ENCODE measurements at places on chromosomes 6 and 20. TPM values are rescaled to one million over a fixed set of nuclear protein-coding genes. Genes with fewer than 3 reads are reported as not detected.

GRCh38 chr20:35917077-35917476, 37.2 kb downstream of the SCAND1 start:
- no peak overlapping the region for H3K4me3 ChIP-seq
- H3K27me3 ChIP-seq = no peaks in the 10 kb centered on the region
- H3K27ac ChIP-seq = no peak overlapping the region
- no peak for DNase-seq
- H3K36me3 ChIP-seq = no peaks in the 10 kb centered on the region

DNA sequence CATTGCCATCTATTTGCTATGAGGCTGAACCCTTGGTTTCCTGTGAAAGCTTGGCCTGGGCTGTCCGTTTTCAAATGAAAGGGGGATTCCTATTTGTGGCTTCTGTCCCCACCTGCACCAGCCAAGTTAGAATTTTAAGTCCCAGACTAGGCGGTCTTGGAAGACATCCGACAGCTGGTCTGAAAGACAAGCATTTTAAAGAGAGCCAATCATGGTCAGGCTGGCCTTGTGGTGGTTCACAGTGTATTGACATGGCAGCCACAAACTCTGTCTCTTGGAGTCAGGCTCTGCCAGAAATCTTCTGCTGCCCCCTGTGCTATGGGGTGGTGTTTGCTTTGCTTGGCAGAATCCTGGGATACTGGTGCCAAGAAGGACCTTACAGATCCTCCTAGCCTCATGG, 319.2 kb upstream of the MOCS1 start:
- H3K27me3 ChIP-seq = peaks cover 2% of the 10 kb centered on the region
- peaks cover 3% of the 10 kb centered on the region for H3K4me1 ChIP-seq
- DNase-seq = no peak
- H3K4me3 ChIP-seq = no peak overlapping the region
- H3K36me3 ChIP-seq = no peaks in the 10 kb centered on the region

DNA sequence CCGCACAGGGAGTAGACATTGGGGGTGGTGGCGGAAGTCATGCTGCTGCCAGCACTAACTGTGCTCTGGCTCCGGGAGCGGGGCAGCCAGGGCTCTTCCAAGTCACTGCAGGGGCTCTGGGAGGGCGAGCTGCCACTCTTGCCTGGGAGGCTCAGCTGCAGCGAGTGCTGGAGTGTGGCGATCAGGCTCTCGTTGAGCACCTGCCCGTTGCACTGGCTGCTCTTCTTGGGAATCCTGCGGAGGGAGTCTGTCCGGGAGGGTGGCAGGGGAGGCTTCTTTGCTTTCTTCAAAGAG, 28.0 kb downstream of the HEBP2 start:
- peaks cover 8% of the 10 kb centered on the region for H3K27me3 ChIP-seq
- H3K27ac ChIP-seq = no peak overlapping the region
- H3K4me3 ChIP-seq = no peak overlapping the region
- H3K4me1 ChIP-seq = peaks cover 32% of the 10 kb centered on the region
- DNase-seq = no peak

GRCh38 chr20:18992418-18992817, 178.8 kb downstream of the SCP2D1 start:
- H3K4me3 ChIP-seq = no peak overlapping the region
- peaks cover 4% of the 10 kb centered on the region for H3K27me3 ChIP-seq
- DNase-seq = no peak
- H3K27ac ChIP-seq = no peak overlapping the region
- H3K4me1 ChIP-seq = no peaks in the 10 kb centered on the region
- H3K36me3 ChIP-seq = peaks cover 8% of the 10 kb centered on the region

SERPINB1 gene
- 8.2 TPM for total RNA-seq

Measured in glutamatergic neuron (in vitro differentiated cells).